ENCODE measurements at places on chromosomes 7 and 10.

- no peaks in the 10 kb centered on the region for H3K4me1 ChIP-seq
- H3K27ac ChIP-seq, result peak overlapping the region; percentile 100
- no peaks in the 10 kb centered on the region for H3K27me3 ChIP-seq
- peak; percentile 24 for DNase-seq
- H3K4me3 ChIP-seq, result peak overlapping the region; percentile 74
These were observed 526 bp downstream of the ZNF248 start for GRCh38 chr10:37856881-37857286.

- DNase-seq, result peak; percentile 63
- H3K36me3 ChIP-seq, result no peaks in the 10 kb centered on the region
- no peaks in the 10 kb centered on the region for H3K27me3 ChIP-seq
- peak overlapping the region; percentile 94 for H3K4me3 ChIP-seq
These were observed 1.8 kb upstream of the PFKFB3 start for GRCh38 chr10:6200734-6201515.

DNA sequence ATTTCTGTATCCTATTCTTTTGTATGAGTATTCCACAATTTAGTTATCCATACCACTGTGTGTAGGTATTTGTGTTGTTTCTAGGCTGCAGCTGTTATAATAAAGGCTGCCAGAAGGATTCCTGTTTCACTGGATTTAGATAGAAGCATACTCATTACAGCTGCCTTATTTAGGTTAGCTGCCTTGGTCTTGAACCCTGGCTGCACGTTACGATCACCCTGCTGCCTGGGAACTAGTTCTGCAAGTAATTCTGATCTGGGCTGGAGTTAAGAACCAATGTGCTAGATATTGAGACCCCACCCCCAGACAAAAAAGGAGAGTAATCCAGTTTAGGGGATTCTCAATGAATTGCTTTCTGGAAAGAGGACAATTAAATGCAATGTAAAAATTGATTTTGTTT is 43.1 kb downstream of the CCDC71L start:
- no peak overlapping the region for H3K4me3 ChIP-seq
- H3K4me1 ChIP-seq, result peaks cover 5% of the 10 kb centered on the region
- H3K27me3 ChIP-seq, result no peaks in the 10 kb centered on the region
- no peak for DNase-seq
- H3K36me3 ChIP-seq, result no peaks in the 10 kb centered on the region

DNA sequence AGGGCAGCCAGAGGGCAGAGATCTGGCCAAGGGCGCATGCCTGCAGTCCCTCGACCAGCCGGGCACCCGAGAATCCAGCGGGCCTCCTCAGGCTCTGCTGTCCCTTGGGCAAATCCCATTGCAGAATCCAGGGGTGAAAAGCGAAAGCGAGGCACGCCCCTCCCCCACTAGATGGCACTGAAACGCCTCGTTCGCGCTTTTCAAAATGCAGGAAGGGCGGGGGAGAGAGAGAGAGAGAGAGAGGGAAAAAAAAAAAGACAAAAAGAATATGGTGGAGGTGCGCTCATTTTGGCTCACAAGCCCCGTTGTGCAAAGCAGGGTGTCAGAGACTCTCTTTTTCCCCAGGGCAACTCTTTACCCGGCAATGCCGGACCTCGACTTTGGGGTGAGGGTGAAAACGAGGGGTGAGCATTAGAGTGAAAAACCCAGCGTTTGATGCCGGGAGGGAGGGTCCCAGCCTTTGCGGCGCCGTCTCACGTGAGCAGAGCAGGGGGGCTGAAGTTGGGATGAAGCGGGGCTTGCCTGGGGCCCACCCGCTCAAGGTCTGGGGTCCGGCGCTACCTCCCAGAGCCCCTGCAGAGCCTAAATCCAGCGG is 2.5 kb upstream of the TMEM178B start:
- peak overlapping the region; percentile 39 for H3K4me3 ChIP-seq
- H3K27me3 ChIP-seq, result peaks cover 51% of the 10 kb centered on the region
- H3K4me1 ChIP-seq, result peaks cover 30% of the 10 kb centered on the region
- H3K27ac ChIP-seq, result no peak overlapping the region

Measured in left lung (tissue), 14 donors.